ENCODE measurements at places on chromosomes 5 and 9. TPM values are rescaled to one million over a fixed set of nuclear protein-coding genes. Genes with fewer than 3 reads are reported as not detected.
A peak's percentile ranks its signal among the peaks of the same experiment; 100 is the strongest.

GRCh38 chr5:14327624-14328023 is 184.5 kb downstream of the TRIO start:
- peaks cover 52% of the 10 kb centered on the region for H3K36me3 ChIP-seq
- peaks cover 34% of the 10 kb centered on the region for H3K4me1 ChIP-seq
- H3K27ac ChIP-seq, result no peak overlapping the region

- DNase-seq, result no peak
- no peak overlapping the region for H3K27ac ChIP-seq
- no peak overlapping the region for H3K4me3 ChIP-seq
- peaks cover 8% of the 10 kb centered on the region for H3K4me1 ChIP-seq
Observed at GRCh38 chr5:96659170-96659569, 3.0 kb upstream of the CAST start.

The ACTBL2 gene
- total RNA-seq, result 1.7 TPM

GRCh38 chr9:98010445-98010844 is 27.3 kb downstream of the ANP32B start:
- H3K36me3 ChIP-seq, result peaks cover 70% of the 10 kb centered on the region
- H3K4me1 ChIP-seq, result peaks cover 3% of the 10 kb centered on the region
- H3K27ac ChIP-seq, result no peak overlapping the region
- peak; percentile 64 for DNase-seq
- H3K4me3 ChIP-seq, result no peak overlapping the region
- no peaks in the 10 kb centered on the region for H3K27me3 ChIP-seq

DNA sequence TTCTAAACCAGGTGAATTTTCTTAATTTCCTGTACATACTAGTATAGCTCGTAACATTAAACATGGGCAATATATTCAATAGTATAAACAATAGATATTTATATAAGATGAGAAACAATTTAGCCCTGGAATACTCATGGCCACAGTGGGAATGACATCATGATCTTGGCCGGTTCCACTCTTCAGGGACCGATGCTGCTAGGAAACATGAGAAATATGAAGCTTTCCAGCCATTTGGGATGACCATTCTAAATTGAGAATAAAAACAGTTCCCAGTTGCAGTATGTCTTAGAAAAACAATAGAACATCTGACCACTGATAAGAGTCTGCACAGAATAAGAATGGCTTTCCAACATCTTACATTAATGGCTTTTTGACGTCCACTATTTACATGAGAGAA is 33.3 kb upstream of the SLCO6A1 start:
- no peak for DNase-seq
- no peaks in the 10 kb centered on the region for H3K27me3 ChIP-seq
- H3K4me1 ChIP-seq, result no peaks in the 10 kb centered on the region
- no peaks in the 10 kb centered on the region for H3K36me3 ChIP-seq

The CDH10 gene
- total RNA-seq, result 0.18 TPM

DNA sequence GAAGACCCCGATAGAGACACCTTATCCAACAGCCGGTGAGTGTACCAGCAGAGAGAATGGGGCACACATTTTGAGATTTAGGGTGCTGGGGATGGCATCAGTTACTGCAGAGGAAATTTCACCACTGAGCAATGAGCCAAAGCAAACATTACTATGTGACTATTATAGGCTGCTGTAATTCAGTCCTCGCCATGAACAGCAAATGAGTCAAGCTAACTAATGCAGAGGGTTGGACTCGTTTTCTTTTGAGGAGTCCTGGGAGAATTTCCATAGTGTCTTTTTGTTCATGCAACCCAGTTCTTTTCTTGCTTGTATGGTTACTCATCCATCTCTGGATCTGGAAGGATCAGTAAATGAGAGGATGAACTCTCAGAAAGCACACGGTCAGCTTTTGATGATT is 323.8 kb downstream of the PSAT1 start:
- no peaks in the 10 kb centered on the region for H3K27me3 ChIP-seq
- H3K4me3 ChIP-seq, result no peak overlapping the region
- H3K36me3 ChIP-seq, result no peaks in the 10 kb centered on the region
- DNase-seq, result peak; percentile 88
- H3K4me1 ChIP-seq, result no peaks in the 10 kb centered on the region
- no peak overlapping the region for H3K27ac ChIP-seq

GRCh38 chr9:120376101-120376500 is 203.9 kb downstream of the CDK5RAP2 start:
- no peak overlapping the region for H3K4me3 ChIP-seq
- H3K27me3 ChIP-seq, result no peaks in the 10 kb centered on the region
- DNase-seq, result no peak
- H3K36me3 ChIP-seq, result no peaks in the 10 kb centered on the region
- H3K27ac ChIP-seq, result no peak overlapping the region
- peaks cover 10% of the 10 kb centered on the region for H3K4me1 ChIP-seq

GRCh38 chr9:93464395-93464794 is 11.0 kb upstream of the FAM120AOS start:
- H3K27me3 ChIP-seq, result no peaks in the 10 kb centered on the region
- no peak overlapping the region for H3K4me3 ChIP-seq
- H3K27ac ChIP-seq, result no peak overlapping the region
- no peaks in the 10 kb centered on the region for H3K36me3 ChIP-seq
- no peak for DNase-seq

GRCh38 chr9:69272212-69272611 is 52.8 kb upstream of the ENTREP1 start:
- no peak overlapping the region for H3K27ac ChIP-seq
- no peak for DNase-seq
- H3K36me3 ChIP-seq, result no peaks in the 10 kb centered on the region
- H3K27me3 ChIP-seq, result no peaks in the 10 kb centered on the region

The GRAMD2B gene
- total RNA-seq, result 20.3 TPM

The HMCN2 gene
- not detected for total RNA-seq

The CNTFR gene
- total RNA-seq, result not detected

DNA sequence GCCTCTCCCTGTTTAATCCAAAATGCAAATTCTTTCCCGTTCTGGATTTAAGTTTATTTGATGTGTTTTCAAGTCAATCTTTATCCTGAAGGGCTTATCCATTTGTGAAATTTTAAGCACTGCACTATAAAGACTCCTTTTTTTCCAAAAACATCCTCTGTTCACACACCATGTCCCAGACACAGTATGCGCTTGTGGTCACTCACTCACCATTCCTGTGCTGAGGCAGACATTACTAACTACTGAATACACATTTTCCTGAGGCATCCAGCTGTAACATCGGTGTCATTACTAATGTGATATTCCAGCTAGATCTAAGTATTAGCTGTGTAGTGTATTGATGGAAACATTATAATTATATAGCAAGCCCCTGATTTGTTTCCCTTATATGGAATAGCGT is 298.4 kb downstream of the KCTD16 start:
- no peaks in the 10 kb centered on the region for H3K4me1 ChIP-seq
- peak; percentile 33 for DNase-seq
- H3K36me3 ChIP-seq, result no peaks in the 10 kb centered on the region
- no peak overlapping the region for H3K27ac ChIP-seq

The RMI1 gene
- total RNA-seq, result 6.8 TPM

The MSMP gene
- not detected for total RNA-seq

DNA sequence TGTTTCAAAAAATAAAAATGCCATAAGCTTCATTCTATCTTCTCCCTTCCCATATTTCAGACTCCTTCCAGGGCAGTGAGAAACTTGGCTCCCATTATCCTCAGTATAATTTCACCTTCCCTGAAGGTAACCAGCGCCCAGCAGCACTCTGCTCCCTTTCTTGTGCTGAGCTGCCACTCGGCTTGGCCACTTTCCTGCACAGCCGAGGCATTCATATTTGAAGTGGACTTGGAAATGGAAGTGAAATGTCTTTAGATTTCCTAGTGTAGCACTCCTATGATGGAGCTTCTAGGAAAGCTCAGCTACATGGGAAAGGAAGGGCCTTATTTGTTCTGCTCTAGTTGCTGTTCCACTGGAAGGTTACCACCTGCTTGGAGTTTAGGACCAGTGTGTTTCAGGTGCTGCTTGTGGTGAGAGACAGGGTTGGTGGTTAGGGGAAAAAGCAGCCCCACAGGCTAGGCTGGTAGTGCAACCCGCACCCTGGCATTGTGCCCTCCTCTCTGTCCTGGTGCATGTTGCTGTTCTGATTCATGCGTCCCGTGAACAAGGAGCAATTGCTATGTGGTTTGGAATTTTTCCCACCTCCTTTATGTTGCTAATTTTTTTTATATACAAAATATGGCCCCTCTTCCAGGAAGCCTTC is 53.8 kb downstream of the RAD23B start:
- H3K27me3 ChIP-seq, result no peaks in the 10 kb centered on the region
- peaks cover 36% of the 10 kb centered on the region for H3K36me3 ChIP-seq
- H3K4me3 ChIP-seq, result no peak overlapping the region
- peak; percentile 56 for DNase-seq

The GRM6 gene
- not detected for total RNA-seq

DNA sequence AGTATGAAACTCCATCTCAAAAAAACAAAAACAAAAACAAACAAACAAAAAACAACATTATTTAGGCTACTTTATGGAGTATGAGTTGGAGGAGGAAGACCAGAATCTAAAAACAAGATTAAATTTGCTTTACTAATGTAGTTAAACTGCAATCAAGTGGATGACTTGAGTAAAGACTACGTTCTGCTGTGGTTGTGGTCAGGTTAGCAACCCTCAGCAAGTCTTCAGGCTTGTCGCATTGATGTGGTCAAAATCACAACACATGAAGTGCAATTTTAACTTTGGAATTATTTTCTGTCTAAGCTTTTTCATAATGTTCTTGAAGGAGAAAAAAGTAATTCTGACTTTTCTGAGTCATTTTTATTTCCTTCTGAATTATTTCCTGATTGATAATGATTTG is 43.1 kb downstream of the PDE6A start:
- no peak overlapping the region for H3K27ac ChIP-seq
- peaks cover 32% of the 10 kb centered on the region for H3K27me3 ChIP-seq
- DNase-seq, result no peak
- no peaks in the 10 kb centered on the region for H3K36me3 ChIP-seq
- H3K4me1 ChIP-seq, result no peaks in the 10 kb centered on the region
- H3K4me3 ChIP-seq, result no peak overlapping the region

- H3K27ac ChIP-seq, result no peak overlapping the region
- no peaks in the 10 kb centered on the region for H3K36me3 ChIP-seq
- no peaks in the 10 kb centered on the region for H3K27me3 ChIP-seq
Observed at GRCh38 chr9:117434566-117434965, 19.7 kb upstream of the ASTN2 start.

GRCh38 chr9:111572950-111573604 is 26.4 kb downstream of the PTGR1 start:
- H3K4me1 ChIP-seq, result peaks cover 3% of the 10 kb centered on the region
- H3K36me3 ChIP-seq, result peaks cover 65% of the 10 kb centered on the region
- no peaks in the 10 kb centered on the region for H3K27me3 ChIP-seq
- H3K27ac ChIP-seq, result no peak overlapping the region

The BNC2 gene
- 45.2 TPM for total RNA-seq

DNA sequence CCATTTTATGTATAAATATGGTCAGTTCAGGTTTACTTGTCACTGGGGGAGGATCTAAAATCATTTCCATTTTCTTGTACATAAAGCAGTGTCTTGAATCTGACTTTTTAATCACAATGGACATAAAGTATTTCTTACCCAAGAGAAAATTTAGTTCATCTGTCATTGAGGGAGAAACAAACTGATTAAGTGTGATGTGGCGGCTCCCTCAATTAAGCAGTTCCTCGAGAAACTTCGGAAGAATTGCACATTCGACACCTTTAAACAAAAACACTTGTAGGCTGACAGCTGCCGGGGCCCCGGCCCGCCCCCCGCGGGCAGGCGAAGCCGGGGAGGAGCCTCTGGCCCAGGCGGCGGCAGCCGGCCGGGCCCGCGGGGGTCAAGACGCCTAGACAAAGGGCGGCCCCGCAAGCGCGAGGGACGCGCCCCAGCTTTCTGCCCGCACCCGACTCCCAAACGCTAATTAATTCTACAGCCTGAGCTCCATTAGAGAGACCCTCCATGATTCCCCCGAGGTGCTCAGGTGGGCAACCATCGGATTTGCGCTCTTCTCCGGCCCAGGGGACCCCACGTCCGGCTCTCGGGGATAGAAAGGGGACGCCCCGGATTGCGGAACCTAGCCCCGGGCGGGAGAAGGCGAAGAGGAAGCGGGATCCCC is 750 bp downstream of the TRIM36 start:
- no peak overlapping the region for H3K27ac ChIP-seq
- H3K27me3 ChIP-seq, result peaks cover 46% of the 10 kb centered on the region
- no peaks in the 10 kb centered on the region for H3K36me3 ChIP-seq
- H3K4me3 ChIP-seq, result peak overlapping the region; percentile 73

The TRPM6 gene
- total RNA-seq, result under 0.01 TPM

The PLEKHG4B gene
- 1.1 TPM for total RNA-seq

The AJM1 gene
- 0.18 TPM for total RNA-seq

- no peaks in the 10 kb centered on the region for H3K4me1 ChIP-seq
- no peaks in the 10 kb centered on the region for H3K27me3 ChIP-seq
- DNase-seq, result no peak
- no peaks in the 10 kb centered on the region for H3K36me3 ChIP-seq
Observed at GRCh38 chr9:3807601-3808000, 281.8 kb upstream of the RFX3 start.

DNA sequence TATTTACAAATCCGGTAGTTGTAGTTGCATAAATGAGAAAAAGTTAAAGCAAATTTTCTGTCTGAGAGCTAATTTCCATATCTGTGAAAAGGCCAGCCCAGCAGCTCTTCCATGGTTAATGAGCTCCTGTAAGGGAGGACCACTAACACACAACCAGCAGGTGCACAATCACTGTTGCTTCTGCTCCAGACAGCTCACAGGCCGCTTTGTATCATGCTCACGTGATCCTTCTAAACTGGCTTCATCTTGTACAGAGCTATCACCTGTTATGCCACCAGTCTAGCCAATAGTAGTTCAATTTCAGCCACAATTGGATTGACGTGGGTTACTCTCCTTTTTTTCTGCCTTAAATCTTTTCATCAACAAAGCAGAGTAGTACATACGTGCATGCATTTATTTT is 38.3 kb upstream of the FBXL17 start:
- no peak overlapping the region for H3K4me3 ChIP-seq
- H3K4me1 ChIP-seq, result no peaks in the 10 kb centered on the region
- H3K27ac ChIP-seq, result no peak overlapping the region
- no peak for DNase-seq

- H3K27ac ChIP-seq, result no peak overlapping the region
- no peaks in the 10 kb centered on the region for H3K4me1 ChIP-seq
Observed at GRCh38 chr5:103280967-103281366, 22.4 kb downstream of the MACIR start.

The TRAF1 gene
- total RNA-seq, result 3.9 TPM

DNA sequence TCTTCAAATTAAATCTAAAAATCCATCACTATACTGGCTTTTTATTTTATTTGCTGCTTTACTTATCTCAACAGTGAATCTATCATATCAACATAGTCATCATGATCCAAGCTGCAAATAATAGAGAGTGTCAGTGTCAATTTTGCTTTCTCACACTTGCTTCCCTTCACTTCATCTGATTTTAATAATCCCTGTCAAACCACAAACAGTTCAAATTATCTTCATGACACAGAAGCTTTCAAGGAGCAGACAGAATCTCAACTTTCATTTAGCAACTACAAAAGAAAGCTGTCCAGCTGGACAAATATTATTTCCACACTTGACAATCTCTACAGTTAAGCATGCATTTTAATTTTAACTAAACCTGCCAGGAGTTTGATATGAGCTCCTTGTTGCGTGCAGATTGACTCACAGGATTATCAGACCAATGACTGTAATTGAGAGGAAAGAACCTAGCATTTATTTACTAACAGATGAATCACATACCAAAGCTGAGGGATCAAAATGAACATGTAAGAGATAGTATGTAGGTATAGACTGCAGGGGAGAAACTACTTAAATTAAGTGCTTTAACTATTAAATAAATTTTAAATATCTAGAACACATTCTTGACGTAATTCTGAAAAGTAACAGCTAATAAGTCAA is 56.0 kb downstream of the KIAA0825 start:
- H3K4me1 ChIP-seq, result no peaks in the 10 kb centered on the region
- DNase-seq, result no peak
- H3K36me3 ChIP-seq, result no peaks in the 10 kb centered on the region
- H3K4me3 ChIP-seq, result no peak overlapping the region
- no peak overlapping the region for H3K27ac ChIP-seq
- H3K27me3 ChIP-seq, result no peaks in the 10 kb centered on the region

- no peak overlapping the region for H3K4me3 ChIP-seq
- no peak overlapping the region for H3K27ac ChIP-seq
- no peak for DNase-seq
- no peaks in the 10 kb centered on the region for H3K36me3 ChIP-seq
Observed at GRCh38 chr9:69627281-69627680, 44.9 kb downstream of the APBA1 start.

All from IMR-90 (cell line).